Osteocyte (in vitro differentiated cells): ENCODE measurements at places on chromosomes 1 and 21. TPM values are rescaled to one million over a fixed set of nuclear protein-coding genes. Genes with fewer than 3 reads are reported as not detected.

DNA sequence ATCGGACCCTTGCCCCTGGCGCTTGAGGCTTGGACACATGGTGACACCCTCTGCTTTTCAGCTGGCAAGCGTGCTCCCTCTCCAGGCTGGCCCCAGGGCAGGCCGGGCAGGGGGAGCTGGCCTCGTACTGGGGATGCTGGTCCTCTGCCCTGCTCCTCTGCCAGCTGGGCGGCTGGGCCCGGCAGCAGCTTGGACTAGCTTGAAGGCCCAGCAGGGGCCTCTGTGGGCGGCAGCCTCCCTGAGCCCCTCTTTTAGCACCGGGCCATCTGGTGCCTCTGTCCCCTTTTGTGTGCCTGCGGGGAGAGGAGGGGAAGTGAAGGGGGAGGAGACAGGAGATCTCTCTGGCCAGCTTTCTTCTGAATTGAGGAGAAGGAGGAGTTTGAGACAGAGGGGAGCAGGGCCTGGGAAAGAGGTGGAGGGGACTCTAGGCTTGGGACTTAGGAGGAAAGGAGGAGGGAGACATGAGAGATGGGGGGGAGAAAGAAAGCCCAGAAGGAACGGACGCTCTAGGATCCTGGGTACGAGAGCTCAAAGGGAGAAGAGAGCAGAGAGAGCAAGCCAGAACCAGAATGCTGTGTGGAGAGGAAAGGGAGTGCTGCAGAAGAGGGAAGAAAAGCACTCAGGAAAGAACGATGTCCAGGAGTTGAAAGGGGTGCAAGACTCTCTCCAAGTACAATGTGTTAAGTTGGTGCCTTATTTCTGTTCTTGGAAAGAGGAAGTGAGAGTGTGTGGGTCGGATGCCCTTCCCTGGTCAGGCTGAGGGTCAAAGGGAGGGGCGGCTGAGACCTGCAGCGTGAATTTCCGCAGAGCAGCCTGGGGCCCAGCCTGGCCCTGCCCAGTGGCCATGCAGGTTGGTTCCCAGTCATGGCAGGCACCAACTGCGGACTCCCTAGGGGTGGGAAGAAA lies 40.3 kb downstream of the IER5 start:
- no peaks in the 10 kb centered on the region for H3K36me3 ChIP-seq
- no peak for DNase-seq
- H3K4me3 ChIP-seq = no peak overlapping the region
- H3K27ac ChIP-seq = peak overlapping the region; percentile 85
- H3K4me1 ChIP-seq = peaks cover 56% of the 10 kb centered on the region

DNA sequence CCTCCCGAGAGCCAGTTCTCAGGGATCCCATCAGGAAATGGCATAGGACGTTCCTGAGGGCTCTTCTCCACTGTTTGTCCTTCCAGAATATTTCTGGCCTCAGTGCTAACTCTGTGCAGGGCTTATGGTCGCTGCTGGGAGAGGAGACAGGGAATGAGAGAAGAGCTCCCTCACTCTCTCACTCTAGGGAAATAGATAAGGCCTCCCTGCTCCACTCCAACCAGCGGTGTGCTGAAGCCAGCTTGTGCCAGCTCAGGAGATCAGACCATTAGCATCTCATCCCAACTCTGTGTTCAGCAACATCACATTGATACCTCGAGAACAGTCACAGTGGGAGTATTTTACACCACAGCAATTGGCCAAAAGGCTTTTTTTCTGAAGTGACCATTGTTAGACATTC lies 49.2 kb upstream of the ZC3H12A start:
- H3K4me1 ChIP-seq = no peaks in the 10 kb centered on the region
- DNase-seq = no peak
- no peak overlapping the region for H3K27ac ChIP-seq
- H3K27me3 ChIP-seq = peaks cover 16% of the 10 kb centered on the region

GRCh38 chr21:33916200-33916567 lies 580 bp upstream of the ATP5PO start:
- no peak for DNase-seq
- H3K36me3 ChIP-seq = peaks cover 6% of the 10 kb centered on the region
- H3K4me3 ChIP-seq = peak overlapping the region; percentile 98
- H3K27me3 ChIP-seq = peaks cover 2% of the 10 kb centered on the region
- H3K4me1 ChIP-seq = peaks cover 21% of the 10 kb centered on the region

- H3K4me1 ChIP-seq = peaks cover 23% of the 10 kb centered on the region
- no peak for DNase-seq
These were observed 159.3 kb upstream of the SGIP1 start for GRCh38 chr1:66374561-66375111.

GRCh38 chr1:163094589-163094988 lies 25.4 kb downstream of the RGS4 start:
- H3K27me3 ChIP-seq = no peaks in the 10 kb centered on the region
- DNase-seq = no peak
- H3K4me3 ChIP-seq = no peak overlapping the region
- H3K36me3 ChIP-seq = no peaks in the 10 kb centered on the region

- no peak for DNase-seq
- peak overlapping the region; percentile 100 for H3K27ac ChIP-seq
- no peaks in the 10 kb centered on the region for H3K36me3 ChIP-seq
- peak overlapping the region; percentile 73 for H3K4me3 ChIP-seq
- no peaks in the 10 kb centered on the region for H3K27me3 ChIP-seq
These were observed 89.8 kb downstream of the ADSS2 start for GRCh38 chr1:244361764-244362473.

- H3K27ac ChIP-seq = no peak overlapping the region
- H3K4me1 ChIP-seq = peaks cover 9% of the 10 kb centered on the region
- H3K36me3 ChIP-seq = no peaks in the 10 kb centered on the region
- H3K27me3 ChIP-seq = peaks cover 7% of the 10 kb centered on the region
- no peak overlapping the region for H3K4me3 ChIP-seq
These were observed 56.5 kb upstream of the SSBP3 start for GRCh38 chr1:54462597-54463258.

DNA sequence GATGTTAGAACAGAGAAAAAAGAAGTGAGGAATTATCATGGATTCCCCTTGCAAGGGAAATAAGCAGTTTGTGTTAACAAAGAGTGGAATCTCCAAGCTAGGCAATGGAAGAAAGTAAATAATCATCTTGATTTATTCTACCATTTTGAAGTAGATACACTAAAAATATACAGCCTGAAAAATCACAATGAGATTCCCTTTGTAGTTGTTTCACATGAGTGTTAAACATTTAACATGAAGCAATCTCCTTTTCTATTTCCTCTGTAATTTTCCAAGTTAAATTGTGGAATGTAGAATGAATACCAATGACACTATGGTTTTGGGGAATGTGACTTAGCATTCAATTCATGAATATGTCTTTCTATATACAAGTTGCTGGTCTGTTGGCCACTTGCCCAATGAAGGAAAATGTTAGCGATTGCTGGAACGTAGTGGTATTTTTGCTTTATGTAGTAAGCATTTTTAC lies 5.7 kb downstream of the TGFB2 start:
- no peak overlapping the region for H3K4me3 ChIP-seq
- no peak overlapping the region for H3K27ac ChIP-seq
- no peak for DNase-seq
- H3K27me3 ChIP-seq = no peaks in the 10 kb centered on the region
- H3K4me1 ChIP-seq = peaks cover 61% of the 10 kb centered on the region

DNA sequence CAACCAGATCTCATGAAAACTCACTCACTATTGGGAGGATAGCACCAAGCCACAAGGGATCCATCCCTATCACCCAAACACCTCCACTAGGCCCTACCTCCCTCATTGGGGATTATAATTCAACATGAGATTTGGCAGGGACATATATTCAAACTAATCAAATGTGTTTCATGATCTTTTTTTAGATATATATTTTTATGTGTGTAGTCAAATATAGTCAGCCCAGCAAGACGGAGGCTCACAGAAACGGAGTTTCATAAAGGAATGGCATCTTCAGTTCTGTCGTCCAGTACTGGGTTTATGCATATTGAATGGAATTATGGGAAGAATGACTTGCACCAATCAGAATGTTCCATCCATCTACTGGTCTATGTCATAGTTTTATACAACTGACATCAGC lies 343.3 kb upstream of the KAZN start:
- H3K36me3 ChIP-seq = no peaks in the 10 kb centered on the region
- H3K4me3 ChIP-seq = no peak overlapping the region
- DNase-seq = no peak
- H3K27ac ChIP-seq = no peak overlapping the region

GRCh38 chr21:35485364-35485763 lies 436.3 kb upstream of the RUNX1 start:
- H3K27ac ChIP-seq = no peak overlapping the region
- H3K27me3 ChIP-seq = no peaks in the 10 kb centered on the region
- DNase-seq = no peak
- H3K36me3 ChIP-seq = no peaks in the 10 kb centered on the region

DNA sequence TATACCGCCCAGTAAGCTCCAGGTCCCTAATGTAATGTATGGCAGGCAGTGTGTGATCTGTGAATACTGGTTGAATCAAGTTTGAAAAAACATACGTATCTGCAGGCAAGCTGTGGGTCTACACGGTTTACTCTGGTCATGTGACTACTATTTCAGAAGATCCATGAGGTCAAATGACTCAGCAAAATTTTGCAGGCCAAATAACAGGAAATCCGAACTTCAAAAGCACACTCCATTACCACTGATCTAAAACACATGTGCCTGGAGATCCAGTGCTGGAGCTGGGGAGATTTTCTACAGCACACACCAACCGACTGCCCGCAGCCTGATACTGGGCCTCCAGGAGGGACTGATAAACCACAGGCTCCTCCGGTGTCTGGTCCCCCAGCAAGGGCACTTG lies 64.5 kb upstream of the SLC44A3 start:
- H3K36me3 ChIP-seq = peaks cover 2% of the 10 kb centered on the region
- peak; percentile 83 for DNase-seq
- H3K27me3 ChIP-seq = no peaks in the 10 kb centered on the region
- peaks cover 44% of the 10 kb centered on the region for H3K4me1 ChIP-seq

NECTIN4 gene
- total RNA-seq = not detected in 2 replicates

DENND2D gene
- total RNA-seq = not detected in 2 replicates

LRRC38 gene
- total RNA-seq = not detected in 2 replicates

PTPN7 gene
- not detected in 2 replicates for total RNA-seq

MROH9 gene
- not detected in 2 replicates for total RNA-seq

SPRR1B gene
- not detected in 2 replicates for total RNA-seq

OR2G6 gene
- not detected in 2 replicates for total RNA-seq

CELA3B gene
- not detected in 2 replicates for total RNA-seq

KRTAP10-9 gene
- not detected in 2 replicates for total RNA-seq

H3-3A gene
- total RNA-seq = 505 and 524 TPM in 2 replicates

LRRC39 gene
- 0.60 and 0.73 TPM in 2 replicates for total RNA-seq

TFF2 gene
- not detected in 2 replicates for total RNA-seq

FCRLB gene
- 0.27 TPM in 1 of 2 replicates, not detected in the other for total RNA-seq

SV2A gene
- total RNA-seq = 16.7 and 16.9 TPM in 2 replicates

TNFRSF8 gene
- total RNA-seq = not detected in 2 replicates
